ENCODE measurements at places on chromosomes 12 and 14.

- no peak for DNase-seq
These were observed 28.7 kb upstream of the FOS start for GRCh38 chr14:75249958-75250336.

DNA sequence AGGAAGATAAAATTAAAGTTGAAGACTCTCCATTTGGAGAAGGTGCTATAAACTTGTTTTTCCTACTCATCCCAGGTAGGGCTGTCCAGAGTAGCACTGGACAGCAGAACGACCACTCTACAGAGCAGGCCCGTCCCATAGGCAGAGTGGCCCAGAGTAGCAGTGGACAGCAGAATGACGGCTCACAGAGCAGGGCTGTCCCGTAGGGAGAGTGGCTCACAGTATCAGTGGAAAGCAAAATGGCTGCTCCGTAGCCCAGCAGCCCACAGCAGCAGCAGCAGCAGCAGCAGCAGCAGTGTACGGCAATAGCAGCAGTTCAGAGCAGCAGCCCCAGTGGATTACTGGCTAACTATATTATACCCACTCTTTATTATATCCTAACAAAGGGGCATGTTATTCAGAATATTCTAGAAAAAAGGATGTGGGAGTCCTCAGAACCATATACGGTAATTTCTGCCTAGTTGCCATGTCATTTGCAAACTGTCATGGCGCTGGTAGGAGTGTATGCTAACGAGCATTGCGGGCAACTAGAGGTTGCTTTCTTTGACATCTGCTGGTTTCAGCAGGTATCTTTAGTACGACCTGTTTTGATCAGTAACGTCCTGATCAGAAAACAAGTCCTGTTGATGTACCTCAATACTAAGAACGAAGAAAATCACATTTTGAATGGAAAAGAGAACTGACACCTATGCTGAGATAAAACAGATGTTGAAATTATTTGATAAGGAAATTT is 567.3 kb downstream of the SLC16A7 start:
- DNase-seq: no peak

GRCh38 chr12:57164966-57165625 is 17.7 kb upstream of the LRP1-AS start:
- DNase-seq: no peak

GRCh38 chr12:50924131-50924438 is 28.3 kb upstream of the HIGD1C start:
- DNase-seq: no peak

GRCh38 chr14:54058505-54058904 is 101.9 kb upstream of the BMP4 start:
- no peak for DNase-seq

- DNase-seq: no peak
These were observed 7.8 kb upstream of the KRT72 start for GRCh38 chr12:52608826-52609630.

- DNase-seq: no peak
These were observed 195.1 kb downstream of the PHETA1 start for GRCh38 chr12:111173836-111174235.

- no peak for DNase-seq
These were observed 13.1 kb upstream of the KLRC1 start for GRCh38 chr12:10466311-10466710.

DNA sequence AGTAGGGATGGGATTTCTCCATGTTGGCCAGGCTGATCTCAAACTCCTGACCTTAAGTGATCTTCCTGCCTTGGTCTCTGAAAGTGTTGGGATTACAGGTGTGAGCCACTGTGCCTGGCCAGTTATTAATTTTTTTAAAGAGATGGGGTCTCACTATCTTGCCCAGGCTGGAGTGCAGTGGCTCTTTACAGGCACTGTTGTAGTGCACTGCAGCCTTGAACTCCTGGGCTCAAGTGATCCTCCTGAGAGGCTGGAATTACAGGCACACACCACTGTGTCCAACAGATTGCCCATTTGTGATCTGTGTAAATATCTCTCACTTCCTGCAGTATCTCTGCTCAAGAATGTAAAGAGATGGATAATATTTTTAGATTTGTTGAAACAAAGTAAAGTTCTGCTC is 45.9 kb downstream of the PTPN11 start:
- DNase-seq: no peak

- no peak for DNase-seq
These were observed 557 bp downstream of the COPS7A start for GRCh38 chr12:6724409-6724797.

DNA sequence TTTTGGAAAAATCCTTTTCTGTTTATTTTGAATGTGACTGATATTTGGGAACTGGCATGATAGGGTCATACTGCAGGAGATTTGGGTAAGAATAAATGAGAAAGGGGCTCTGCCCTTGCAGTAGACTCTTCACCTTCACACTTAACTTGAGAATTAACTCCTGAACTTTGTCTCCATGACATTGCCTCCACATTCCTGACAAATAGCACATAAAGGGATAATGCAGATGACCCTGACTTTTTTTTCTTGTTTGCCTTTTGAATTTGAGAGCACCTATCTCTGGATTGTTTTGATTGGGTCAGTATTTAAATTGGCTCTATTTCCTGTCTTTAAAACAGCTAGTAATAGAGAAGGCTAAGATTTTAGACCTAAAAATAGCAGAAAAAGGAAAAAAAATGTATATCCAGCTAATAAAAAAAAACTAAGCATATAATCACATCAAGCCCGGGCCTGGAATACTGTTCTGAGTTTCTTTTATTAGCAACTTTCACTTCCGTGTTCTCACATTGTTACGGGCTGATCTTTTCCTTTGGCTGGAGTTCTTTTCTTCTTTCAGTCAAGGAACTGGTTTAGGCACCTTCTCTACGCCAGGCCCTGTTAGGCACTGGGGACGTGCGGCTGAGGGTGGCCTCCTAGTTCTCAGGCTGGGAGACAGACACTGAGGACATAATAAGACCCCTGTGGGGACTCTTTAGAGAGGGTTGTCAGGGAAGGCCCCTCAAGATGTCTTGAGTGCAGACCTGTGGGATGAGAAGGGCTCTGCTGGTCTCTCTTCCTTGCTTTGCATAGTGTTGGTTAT is 53.1 kb upstream of the GNPNAT1 start:
- DNase-seq: no peak

DNA sequence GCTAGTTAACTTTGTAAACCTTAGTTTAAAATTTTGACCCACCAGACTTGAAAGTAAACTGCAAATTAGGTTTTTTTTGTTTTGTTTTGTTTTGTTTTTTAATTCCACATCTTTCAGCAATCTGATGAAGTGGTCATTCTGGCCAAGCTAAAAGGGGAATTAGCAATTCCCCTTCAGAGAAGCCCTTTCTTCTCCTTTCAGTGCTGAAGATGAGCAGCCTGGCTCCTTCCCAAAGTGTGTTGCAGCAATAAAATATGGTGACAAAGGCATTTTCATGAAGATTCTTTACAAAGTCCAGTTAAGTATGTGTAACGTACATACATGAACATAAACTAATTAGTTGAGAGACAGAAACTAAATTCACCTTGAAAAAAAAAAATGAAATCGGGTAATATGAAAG is 380.1 kb downstream of the NOVA1 start:
- DNase-seq: no peak

GRCh38 chr14:91298576-91298975 is 54.1 kb upstream of the GPR68 start:
- no peak for DNase-seq

DNA sequence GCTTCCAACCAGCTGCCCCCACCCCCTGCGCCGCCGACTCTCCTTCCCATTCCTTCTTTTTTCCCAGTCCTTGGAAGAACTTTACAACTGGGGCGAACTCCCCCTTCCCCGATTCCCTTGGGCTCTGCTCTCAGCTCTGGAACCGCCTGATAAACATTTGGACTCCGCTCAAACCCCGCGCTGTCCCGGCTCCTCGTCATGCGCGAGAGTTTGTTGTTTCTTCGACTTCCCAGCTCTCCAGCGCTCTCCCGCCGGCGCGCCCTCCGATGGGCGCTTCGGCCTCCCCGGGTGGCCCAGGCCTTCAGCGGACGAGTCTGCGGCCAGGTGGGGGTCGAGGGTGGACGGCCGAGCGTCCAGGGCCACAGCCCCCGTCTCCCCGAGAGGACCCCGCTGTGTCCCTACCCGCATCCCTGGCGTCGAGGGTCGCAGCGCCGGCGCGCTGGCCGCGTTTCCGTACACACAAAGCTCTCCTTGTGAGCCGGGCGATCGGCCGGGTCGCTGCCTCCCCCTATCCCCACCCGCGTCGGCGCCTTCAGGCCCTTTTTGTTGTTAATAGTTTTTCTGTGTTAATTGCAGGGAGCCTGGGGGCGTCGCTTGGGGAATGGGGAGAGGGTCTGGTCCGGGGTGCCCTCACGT is 847 bp downstream of the MMP14 start:
- DNase-seq: no peak

GRCh38 chr12:116506697-116507064 is 52.5 kb upstream of the MAP1LC3B2 start:
- no peak for DNase-seq

- no peak for DNase-seq
These were observed 123.9 kb downstream of the BCL11B start for GRCh38 chr14:99148131-99148530.

- no peak for DNase-seq
These were observed 153.4 kb downstream of the EFCAB11 start for GRCh38 chr14:89801136-89801535.

- DNase-seq: no peak
These were observed 113.6 kb downstream of the DAD1 start for GRCh38 chr14:22475381-22475780.

- DNase-seq: no peak
These were observed 10.0 kb upstream of the GPR19 start for GRCh38 chr12:12705838-12706520.

DNA sequence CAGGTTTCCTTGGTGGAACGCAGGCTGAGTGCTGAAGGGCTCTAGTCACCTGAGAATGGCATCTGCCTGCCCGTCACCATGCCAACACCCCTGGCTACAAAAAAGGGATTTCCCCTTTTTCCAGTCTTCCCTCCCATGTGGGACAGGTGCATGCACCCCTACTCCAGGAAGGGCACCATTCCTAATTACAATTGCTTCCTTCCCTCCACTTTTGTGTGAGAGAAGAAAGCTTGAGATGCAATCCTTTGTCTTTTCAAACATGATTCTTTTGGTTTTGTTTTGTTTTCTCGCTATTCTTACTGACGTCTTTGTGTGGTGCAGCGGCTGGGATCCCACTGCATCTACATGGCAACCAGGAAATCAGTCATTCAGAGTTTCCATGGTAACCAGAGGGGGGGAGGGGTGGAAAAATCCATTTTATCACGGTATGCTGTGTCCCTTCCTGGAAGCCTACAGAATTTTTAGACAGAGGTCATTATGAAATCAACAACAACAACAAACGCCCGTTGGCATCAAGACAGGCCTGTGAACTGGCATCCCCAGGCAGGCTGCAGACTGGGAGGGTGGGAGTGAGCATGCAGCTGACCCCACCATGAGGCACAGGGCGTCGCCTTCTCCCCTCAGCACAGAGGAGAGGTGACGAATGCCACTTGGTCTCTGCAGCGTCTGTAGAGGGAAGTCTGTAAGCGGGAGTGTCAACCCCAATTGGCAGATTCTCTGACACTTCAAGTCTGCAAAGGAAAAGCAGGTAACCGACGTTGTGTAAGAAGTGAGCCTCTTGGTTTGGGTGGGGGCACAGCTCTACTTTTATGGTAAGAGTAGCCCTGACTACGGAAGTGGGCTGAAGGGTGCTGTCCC is 13.6 kb upstream of the GNG2 start:
- DNase-seq: peak; percentile 75

- DNase-seq: no peak
These were observed 23.4 kb upstream of the PRIMA1 start for GRCh38 chr14:93811676-93812075.

DNA sequence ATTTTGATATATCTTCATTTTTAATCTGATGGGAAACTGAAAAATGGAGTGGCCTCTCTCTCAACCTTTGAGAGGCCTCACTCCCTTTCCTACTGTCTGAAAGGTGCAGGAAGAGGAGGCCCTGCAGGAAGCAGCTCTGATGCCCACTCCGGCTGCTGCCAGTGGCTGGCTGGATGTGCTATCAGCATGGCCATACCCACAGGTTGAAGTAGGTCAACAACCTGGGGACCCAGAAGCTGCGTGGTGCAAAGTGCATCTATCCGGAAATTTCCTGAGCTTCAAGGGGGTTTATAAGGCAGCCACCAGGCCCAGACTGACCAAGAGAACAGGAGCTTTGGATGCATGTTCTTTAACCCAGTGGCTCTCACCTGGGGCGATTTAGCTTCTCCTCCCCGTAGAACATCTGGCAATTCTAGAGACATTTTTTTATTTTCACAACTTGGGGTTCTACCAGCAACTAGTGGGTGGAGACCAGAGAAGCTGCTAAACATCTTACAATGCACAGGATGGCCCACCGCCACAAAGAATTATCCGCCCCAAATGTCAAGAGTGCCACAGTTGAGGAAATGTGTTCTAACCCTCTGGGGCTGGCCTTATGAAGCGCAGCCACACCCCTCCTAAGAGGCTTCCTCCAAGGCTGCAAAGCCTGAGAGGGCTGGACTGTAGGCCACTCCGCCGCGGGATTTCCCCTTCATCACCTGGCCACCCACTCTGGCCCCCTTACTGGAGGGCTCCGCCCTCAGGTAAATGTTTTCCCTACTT is 8.2 kb upstream of the BATF start:
- no peak for DNase-seq

DNA sequence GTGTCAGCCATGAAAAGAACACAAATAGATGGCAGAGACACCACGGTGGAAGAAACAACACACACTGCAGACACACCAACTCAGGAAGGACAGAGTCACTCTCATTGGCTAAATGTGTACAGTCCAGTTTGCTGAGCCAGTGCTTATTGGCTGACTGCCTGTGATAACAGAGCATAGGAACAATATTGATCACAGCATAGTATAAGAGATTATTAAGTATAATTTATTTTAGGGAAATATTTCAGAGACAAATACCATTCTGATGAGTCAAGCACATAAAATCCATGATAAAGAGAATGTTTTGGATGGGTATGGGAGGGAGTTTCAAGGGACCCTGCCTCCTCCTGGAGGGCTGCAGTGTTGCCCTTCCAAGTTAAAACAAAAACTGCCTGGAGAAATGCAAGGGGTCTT is 50.9 kb downstream of the BTG1 start:
- no peak for DNase-seq

- DNase-seq: no peak
These were observed 32.9 kb downstream of the LGR5 start for GRCh38 chr12:71472441-71472911.

DNA sequence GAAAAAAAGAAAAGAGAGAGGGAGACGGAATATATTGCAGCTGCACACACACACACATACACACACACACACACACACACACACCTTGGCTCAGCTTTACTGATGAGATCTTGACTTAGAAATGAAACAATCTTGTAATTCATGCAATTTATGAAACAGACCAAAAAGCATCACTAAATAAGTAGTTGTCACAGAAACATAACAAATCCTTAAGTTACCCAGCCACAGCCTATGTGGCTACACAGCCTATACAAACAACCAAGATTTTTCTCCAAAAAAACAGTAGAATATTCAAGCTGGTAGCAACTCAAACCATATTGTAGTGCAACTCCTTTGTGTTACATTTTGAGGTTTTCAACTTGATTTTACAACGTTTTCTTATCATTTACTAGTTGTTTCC is 37.9 kb upstream of the GNG2 start:
- no peak for DNase-seq

DNA sequence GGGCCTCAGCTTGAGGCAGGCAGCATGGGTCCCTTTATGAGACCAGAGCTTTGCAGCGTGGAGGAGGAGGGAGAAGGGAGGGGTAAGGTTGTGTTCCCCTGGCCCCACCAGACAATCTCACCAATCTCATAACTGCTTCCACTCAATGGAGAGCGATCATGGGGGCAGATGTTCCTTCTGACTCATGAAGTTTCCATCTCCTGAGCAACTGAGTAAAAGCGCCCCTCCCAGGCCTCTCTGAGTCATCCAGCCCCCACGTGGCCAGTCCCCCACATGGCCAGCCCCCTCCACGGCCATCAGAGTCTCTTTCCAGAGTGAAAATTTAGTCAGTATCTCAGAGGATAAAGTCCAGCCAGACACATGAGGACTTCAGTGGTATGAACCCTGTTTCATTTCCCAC is 39.2 kb upstream of the PLXNC1 start:
- DNase-seq: peak; percentile 50

Measured in stimulated activated CD4-positive, alpha-beta T cell treated with anti-CD3 and anti-CD28 coated beads, Interleukin-12 subunit alpha, Interleukin-12 subunit beta, amount 100 ng/mL, for 48 hours (primary cell).